D721Med (cell line): ENCODE measurements at places on chromosomes 6 and 20.

DNA sequence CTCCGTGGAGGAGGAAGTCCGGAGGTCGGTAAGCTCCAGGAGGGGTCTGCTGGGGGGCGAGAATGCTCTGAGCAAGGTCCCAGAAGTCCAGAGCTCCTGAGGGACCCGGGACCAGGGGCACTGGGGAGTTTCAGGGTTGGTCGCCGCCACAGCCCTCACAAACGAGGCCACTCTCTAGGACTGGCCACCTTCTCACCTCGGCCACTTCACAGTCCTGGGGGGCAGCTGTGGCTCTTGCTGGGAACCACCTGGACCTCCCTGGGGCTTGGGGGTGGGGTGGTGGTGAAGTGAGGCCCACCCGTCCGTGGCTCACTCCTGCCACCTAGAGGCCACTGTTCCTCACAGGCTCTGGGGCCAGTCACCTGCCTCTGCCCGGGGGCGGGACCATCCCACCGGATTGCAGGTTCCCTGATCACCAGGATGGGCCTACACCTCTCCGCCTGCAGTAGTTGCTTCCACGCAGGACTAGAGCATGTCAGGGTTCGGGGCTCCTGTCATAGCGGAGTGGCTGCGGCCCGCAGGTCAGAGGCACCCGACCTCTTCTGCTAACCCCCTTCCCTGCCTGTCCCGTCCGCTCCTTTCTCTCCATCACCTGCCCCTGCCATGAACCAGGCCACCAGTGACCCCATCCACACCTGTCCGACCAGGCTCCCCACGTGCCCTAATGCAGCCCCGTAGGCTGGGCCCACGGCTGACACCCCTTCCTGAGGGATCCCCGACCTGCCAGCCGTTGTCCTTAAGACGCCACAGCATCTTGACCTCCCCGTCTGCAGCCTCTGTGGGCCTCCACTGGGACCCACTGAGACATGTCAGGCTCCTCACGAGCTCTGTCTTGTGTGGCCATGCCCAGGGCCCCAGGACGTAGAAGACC is 5.1 kb upstream of the TCEA2 start:
- peak; percentile 98 for DNase-seq

DNA sequence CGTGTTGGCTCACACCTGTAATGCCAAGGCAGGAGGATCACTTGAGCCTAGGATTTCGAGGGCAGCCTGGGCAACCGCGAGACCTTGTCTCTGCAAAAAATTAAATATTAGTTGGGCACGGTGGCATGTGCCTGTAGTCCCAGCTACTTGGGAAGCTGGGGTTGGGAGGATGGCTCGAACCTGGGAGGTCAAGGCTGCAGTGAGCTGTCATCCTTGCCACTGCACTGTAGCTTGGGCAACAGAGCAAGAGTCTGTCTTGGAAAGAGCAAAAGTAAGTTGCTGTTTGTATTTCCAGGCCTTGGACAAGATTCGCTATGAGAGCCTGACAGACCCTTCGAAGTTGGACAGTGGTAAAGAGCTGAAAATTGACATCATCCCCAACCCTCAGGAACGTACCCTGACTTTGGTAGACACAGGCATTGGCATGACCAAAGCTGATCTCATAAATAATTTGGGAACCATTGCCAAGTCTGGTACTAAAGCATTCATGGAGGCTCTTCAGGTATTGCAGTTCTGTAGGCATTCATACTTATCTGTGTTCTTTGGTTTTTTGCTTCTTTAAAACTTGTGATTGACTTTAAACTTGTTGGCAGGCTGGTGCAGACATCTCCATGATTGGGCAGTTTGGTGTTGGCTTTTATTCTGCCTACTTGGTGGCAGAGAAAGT is 2.3 kb downstream of the HSP90AB1 start:
- DNase-seq = no peak

- no peak for DNase-seq
Observed at GRCh38 chr6:126156973-126157372, 170.6 kb downstream of the TRMT11 start.

DNA sequence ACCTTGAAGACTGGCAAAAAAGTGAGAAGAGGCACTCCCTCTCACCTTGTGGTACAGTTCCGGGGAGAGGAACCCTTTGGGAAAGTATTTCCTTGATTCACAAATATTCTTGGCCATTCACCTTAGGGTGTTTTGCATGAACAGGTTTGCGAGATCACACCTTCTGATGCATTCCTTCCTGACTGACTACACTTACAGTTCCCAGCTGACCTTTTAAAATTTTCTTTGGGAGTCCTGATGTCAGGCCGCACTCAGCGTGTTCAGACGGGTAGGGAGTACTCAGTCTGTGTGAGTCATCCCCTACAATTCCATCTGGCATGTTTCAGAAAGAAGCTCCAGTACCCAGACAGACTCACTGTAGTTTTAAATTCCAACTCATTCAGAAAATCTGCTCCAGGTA is 1.7 kb downstream of the ADGRF4 start:
- no peak for DNase-seq

DNA sequence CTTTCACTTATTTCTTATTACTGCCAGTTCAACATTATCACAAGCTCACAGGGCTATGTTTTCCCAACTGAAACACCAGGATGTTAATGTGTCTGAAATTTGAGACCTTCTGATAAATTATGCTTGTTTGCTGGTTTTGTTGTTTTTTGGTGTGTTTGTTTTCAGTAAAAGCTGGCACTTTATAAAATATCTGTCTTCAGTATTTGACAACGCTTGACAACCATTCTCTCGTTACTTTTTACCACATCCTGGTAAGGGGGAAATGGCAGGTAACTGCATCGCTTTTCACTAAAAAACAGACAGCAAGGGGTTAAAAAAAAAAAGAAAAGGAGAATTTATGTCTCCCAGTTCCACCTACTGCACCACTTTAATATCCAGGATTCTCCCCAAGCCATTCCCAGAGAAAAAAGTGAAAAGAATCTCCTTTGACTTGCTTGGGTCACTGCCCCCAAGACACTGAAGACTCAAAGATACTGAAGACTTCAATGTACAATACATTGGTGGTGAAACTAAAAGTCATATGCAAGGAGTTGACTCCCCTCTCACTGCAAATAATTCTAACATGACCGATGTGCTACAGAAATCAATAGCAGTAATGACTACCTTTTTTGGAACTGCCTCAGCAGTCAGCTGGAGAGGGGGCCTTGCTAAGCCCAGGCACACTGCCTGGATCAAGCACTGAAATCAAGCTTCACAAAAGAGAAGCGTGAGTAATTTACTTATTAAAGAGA is 88.9 kb downstream of the HIVEP2 start:
- no peak for DNase-seq

- no peak for DNase-seq
Observed at GRCh38 chr6:79269877-79270276, 35.4 kb upstream of the HMGN3 start.

DNA sequence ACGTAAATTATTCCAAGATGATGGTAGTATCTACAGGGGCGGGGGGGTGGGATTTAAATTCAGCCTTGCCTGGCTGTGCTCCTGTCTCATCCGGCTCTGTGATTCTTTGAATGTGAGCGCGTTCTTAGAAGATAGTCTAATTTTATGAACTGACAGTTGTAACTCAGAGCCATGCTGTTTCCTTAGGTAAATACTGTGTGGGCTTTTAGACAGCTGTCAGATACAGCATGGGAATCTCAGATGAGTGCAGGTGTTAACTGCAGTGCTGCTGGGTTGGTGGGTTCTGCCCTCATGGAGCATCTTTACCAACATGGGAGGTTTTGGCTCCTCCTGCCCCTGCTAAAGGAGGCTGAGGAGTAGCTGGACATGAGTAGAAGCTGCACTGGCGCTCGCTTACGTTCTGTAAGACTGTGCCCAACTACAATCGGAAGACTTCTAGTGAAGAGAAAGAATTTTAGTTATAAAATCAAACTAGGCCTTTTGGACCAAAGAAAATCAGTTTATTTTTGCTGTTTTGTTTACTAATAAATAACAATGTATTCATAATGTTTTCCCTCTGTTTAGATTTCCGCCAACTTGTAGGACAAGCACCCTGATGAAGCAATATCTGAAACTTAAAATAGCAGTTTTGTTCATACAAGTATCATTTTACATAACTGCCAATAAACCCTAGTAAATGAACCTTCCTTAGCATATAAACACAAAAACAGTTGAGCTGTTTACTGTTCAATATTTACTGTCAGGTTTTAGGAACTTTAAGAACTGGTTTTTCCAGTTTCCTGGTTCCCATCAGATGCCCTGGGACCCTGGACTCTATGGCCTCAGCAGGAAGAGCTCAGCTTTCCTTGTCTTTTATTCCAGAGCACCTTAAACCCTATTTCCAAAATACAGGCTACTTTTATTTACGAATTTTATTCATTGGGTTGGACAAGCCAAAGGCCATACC is 66.1 kb downstream of the FAM120B start:
- no peak for DNase-seq

- no peak for DNase-seq
Observed at GRCh38 chr20:39259010-39259803, 297.1 kb downstream of the DHX35 start.

DNA sequence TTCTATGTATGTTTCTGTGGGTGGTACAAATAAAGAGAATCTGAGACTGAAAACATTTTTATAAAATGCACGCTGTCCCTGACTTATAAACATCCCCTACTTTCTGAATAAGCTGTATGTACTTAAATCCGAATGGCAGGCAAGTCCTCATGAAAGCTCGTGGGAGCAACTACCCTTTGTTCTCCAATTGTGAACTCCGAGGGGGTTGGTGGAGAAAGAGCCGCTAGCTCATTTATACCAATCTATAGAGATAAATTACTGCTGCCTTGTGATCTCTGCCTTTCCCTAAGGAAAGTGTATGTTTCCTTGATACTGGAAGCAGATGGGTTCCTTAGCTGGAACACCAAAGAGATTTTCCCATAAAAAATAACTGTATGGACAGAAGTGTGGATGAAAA is 84.5 kb downstream of the GJA10 start:
- no peak for DNase-seq
